ENCODE measurements at places on chromosomes 5 and 9.

DNA sequence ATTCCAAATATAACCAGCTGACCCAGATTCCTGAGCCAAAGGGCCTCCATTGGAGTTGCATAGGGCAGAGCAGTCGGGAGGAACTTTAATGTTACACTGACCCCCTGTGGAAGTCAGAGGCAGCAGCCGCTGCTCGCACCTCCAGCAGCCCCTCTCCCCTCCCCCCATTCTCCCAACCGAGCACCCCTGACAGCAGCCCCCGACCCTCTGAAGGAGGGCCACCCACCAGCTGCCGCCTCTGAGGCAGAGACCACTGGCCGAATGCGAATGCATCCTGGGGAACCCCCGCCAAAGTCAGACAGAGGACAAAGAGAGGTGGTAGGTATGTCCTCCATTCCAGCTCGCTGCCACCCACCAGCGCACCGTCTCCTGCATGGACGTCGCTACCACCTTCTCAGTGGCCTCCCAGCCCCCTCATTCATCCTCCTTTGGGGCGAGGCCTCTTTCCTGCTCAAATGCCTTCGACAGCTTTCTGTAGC lies 231.0 kb downstream of the CDK5RAP2 start:
- DNase-seq: no peak

- DNase-seq: no peak
Measured at GRCh38 chr9:101014566-101014965, 14.0 kb upstream of the PLPPR1 start.

- no peak for DNase-seq
Measured at GRCh38 chr5:96114736-96115135, 153.1 kb upstream of the ELL2 start.

- DNase-seq: no peak
Measured at GRCh38 chr9:109956717-109957440, 176.9 kb downstream of the PALM2AKAP2 start.

- no peak for DNase-seq
Measured at GRCh38 chr5:41925555-41925951, 472 bp downstream of the FBXO4 start.
